Hindlimb muscle (tissue), 1 donor: ENCODE measurements at places on chromosomes 1 and 21. TPM values are rescaled to one million over a fixed set of nuclear protein-coding genes. Genes with fewer than 3 reads are reported as not detected.

GRCh38 chr1:199297887-199298286, 659.0 kb downstream of the PTPRC start:
- no peak for DNase-seq

- no peak for DNase-seq
These were observed 52.7 kb upstream of the SERBP1 start for GRCh38 chr1:67482733-67483482.

GRCh38 chr1:11927866-11928592, 1.8 kb upstream of the KIAA2013 start:
- no peak for DNase-seq

DNA sequence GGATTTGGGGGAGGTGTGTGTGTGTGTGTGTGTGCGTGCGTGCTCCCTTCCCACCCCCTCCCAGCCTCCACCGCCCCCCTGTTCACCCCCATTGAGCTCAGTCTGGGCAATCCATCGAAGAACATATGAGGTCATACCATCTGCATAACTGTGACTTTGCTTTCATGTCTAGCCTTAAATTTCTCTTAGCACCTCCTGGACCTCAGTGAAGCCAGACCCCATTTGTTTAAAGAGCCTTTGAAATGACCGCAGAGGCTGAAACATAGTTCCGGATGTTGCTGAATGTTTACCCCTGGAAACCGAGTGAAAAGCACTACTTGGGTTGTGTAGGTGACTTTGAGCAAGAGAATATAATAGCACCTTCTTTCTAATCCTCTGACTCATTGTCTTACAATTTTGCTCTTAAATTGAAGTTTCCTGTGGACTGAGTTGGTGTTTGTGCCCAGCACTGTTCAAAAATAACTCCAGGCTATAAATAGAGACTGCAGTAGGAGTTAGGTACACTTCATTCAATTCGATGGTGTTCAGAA, 75.4 kb downstream of the UBE4B start:
- DNase-seq = no peak

GRCh38 chr21:46217511-46218196, 10.9 kb downstream of the LSS start:
- no peak for DNase-seq

DNA sequence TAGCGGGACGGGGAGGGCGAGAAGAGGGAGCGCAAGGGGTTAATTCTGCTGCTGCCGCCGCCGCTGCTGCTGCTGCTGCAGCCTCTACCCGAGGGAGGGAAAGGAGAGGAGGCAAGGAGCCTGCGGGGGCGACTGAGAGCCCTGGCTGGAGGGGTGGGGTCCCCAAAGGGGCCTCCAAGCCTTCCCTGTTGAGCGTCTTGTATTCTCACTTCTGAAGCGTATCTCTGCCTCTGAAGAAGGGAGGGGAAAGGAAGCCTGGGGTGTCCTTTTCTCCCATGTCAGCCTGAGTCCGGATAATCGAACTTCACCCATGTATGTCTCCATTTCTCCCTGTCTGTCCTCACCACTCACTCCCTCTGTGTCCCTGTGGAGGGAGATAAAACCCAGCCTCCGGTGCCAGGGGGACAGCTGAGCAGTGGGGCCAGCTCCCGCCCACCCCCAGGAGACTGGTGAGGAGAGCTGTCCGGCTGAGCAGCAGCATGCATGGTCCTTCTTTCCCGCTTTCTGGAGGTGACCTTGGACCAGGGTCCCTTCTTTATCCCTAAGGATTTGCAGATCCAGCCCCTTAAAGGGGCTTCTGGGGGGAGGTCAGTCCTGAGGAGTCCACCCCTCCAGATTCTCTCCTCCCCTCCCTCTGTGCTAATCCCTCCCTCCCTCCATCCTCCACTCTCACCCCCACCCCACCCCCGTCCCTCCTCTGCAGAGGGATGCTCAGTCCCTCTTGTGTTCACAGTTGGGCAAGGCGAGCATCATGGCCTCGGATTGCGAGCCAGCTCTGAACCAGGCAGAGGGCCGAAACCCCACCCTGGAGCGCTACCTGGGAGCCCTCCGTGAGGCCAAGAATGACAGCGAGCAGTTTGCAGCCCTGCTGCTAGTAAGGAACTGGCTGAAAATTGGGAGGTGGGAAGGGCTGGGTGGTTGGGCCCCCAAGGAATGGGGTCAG, 1.0 kb downstream of the NCDN start:
- DNase-seq = no peak

GRCh38 chr1:5994713-5995621, 2.7 kb upstream of the NPHP4 start:
- no peak for DNase-seq

DNA sequence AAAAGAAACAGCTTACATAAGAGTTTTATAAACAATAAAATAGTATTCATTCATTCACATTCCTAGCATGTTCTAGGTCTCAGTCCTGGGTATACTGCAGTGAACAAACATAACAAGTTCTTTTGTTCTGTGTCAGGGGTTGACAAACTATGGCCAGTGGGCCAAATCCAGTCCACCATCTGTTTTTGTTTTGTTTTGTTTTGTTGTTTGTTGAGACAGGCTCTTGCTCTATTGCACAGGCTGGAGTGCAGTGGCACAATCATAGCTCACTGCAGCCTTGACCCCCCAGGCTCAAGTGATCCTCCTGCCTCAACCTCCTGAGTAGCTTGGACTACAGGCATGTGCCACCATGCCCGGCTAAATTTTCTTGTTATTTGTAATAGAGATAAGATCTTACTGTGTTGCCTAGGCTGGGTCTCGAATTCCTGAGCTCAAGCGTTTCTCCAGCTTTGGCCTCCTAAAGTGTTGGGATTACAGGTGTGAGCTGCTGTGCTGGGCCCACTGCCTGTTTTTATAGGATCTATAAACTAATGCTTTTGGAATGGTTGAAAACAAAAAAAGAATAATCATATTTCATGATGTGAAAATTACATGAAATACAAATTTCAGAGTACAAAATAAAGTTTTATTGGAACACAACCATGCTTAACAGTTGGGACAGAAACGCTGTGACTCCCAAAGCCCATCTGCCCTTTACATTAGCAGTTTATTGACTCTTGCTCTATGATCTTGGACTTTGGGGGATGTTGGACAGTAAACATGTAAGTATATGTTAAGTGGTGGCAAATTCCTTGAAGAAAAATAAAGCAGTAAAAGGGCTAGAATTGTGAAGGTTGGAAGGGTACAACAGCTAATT, 17.9 kb downstream of the CAPZA1 start:
- no peak for DNase-seq

- DNase-seq = no peak
These were observed 120.5 kb downstream of the UBR4 start for GRCh38 chr1:19089524-19089923.

DNA sequence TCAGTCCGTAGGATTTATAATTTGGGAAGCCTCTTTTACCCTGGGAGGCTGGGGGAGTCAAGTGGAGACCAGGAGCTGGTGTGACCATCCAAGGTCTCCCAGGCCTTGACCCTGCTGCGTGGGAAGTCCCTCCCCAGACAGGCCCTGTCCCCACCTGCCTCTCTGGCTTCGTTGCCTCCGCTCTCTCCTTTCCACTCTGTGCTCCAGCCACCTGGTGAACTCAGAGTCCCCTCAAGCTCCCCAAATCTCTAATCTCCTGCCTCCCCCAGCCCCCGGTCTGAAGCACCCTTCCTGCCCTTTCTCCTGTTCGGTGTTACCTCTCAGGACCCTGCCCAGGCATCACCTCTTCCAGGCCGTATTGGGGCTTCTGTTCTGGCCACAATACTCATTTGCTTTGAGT, 27.9 kb downstream of the CDCP2 start:
- DNase-seq = no peak

DNA sequence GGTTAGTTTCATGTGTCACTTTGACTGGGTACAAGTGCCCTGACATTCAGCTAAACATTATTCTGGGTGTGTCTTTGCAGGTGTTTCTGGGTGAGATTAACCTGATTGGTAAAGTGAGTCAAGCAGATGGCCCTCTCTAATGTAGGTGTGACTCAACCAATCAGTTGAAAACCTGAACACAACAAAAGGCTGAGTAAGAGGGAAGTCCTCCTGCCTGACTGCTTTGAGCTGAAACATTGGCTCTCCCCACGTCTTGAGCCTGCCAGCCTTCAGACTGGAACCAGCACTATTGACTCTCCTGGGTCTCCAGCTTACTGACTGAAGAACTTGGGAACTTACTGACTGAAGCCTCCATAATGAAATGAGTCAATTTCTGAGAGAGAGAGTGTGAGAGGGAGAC, 70.0 kb upstream of the C21orf91 start:
- DNase-seq = no peak

DNA sequence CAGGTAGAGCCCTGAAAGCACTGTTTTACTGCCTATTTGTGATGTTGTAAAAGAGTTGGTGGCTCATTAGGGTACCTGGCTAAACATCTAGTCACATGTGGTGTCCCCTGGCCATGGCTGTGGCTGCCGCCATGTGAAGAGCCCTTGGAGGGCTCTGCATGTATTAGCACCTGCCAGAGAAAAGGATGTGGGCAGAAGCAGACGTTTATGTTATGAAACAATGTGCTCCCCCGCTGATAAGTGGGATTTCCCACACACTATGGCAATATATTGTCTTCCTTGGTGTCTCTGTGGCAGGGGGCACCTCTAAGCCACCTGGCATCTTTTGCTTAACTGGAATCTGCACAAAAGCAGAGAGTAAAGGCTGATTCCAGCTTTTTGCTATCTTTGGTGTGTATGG, 9.6 kb downstream of the TENT5C start:
- DNase-seq = no peak

- DNase-seq = no peak
These were observed 198.6 kb upstream of the JUN start for GRCh38 chr1:58982259-58982998.

DNA sequence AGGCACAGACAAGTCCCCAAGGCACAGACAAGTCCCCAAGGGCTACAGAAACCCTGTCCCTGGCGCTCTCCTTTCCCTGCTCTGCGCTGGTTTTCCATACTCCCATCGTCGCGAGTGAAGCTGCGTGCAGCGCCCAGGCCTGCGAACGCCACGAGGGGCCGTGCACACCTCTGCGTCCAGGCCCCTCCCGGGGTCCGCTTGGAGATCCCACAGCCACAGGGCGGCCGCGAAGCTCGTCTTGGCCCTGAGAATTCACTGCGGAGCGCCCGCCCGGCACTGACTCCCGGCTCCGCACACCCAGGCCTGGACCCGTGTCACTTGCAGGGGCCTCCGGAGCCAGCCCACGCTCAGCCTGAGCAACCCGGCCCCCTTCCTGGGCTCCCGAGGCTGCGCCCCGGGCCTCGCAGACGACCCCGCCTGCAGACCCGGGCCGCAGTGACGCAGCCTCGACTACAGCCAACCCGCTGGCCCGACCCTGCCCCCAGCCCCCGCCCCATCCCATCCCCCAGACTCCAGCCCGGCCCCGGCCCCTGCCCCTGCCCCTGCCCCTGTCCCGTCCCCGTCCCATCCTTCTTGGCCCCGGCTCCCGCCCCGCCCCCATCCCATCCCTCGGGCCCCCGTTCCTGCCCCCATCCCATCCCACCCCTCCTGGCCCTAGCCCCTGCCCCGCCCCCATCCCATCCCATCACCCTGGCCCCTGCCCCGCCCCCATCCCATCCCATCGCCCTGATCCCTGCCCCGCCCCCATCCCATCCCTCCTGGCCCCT, 841 bp downstream of the POFUT2 start:
- no peak for DNase-seq

DNA sequence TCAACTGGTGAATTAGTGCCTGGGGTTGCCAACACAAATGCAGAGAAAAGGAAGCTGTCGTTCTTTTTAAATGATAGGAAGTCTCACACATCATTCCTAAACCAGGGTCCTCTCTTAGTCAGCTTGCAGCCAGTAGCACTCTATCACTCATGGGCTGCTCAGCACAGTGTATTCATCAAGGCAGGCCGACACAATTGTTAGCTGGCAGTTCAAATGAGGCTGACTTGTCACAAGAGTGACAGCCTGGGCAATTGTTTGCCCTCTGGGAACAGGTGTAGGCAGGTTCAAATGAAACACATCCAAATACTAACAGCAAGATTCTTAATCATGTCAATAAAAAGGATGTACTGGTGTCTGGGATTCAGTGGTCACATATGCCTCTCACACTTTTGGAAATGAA, 76.9 kb downstream of the ERICH3 start:
- no peak for DNase-seq

- DNase-seq = no peak
These were observed 92.6 kb upstream of the SERBP1 start for GRCh38 chr1:67522793-67523192.

- no peak for DNase-seq
These were observed 8.3 kb upstream of the SYT14 start for GRCh38 chr1:209929751-209930150.

DNA sequence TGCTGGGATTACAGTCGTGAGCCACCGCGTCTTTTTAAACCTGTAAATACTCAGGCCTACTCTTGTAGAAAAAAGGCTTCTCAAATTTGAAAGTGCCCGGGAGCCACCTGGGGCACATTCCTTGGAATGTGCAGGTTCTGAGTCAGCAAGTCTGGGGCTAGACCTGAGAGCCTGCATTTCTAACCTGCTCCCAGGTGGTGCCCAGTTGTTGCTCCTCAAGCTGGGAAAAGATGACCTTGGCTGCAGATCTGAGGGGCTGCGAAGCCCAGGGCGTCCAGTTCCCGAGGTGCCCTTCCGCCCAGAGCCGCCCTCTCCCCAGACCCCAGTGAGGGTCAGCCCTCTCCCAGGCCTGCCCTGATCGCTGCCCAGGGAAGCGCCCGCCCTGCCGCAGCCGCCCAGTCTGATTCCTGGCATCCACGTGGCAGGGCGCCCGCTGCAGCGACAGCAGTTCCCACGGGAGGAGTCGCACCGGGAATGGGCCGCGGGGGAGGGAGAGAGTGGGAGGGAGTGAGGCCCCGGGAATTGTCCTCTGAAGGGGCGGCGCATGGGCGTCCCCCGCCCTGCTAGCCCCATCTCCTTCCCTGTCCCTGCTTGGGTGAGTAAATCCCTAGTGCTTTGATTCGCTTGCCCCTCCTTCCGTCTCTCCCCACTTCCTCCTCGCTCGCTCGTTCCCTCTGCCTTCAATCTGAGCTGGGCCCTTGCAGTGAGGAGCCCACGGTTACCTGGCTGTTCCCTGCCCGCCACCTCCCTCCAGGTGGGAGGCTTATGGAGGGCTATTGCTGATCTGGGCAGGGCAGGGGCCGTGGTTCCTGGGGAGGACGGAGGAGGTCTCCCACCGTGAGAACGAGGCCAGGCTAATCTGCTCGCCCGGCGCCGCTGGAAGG, 18.8 kb upstream of the TENT5B start:
- no peak for DNase-seq

Gene FALEC
- polyA plus RNA-seq = 1.9 TPM

Gene DCDC2B
- polyA plus RNA-seq = 0.67 TPM

Gene SLC44A3
- polyA plus RNA-seq = 4.6 TPM

Gene ANKRD34A
- polyA plus RNA-seq = 1.2 TPM

Gene MANEAL
- 2.9 TPM for polyA plus RNA-seq
